ENCODE measurements at places on chromosomes 2 and 18.

DNA sequence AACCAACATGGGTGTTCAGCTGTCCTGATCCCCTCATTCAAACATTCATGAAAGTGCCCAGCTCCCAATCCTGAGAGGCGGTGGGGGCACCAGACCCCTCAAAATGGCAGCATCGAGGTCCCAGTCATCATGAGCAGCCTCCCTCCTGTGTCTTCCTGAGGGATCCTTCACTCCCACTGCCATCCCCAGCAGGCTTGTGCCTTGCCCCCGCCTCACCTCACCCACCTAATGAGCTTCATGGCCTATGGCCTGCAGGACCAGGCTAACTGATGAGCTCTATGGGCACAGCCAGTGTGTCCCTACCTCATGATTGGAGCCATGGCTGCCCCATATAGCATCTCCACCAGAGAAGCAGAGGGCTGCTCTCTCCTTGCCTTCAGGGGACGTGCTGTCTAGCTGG lies 47.3 kb upstream of the SLC14A2 start:
- DNase-seq, result no peak

GRCh38 chr2:135055182-135055786 lies 3.2 kb downstream of the RAB3GAP1 start:
- peak; percentile 80 for DNase-seq

- no peak for DNase-seq
These were observed 626 bp downstream of the CAPN10 start for GRCh38 chr2:240586919-240587800.

DNA sequence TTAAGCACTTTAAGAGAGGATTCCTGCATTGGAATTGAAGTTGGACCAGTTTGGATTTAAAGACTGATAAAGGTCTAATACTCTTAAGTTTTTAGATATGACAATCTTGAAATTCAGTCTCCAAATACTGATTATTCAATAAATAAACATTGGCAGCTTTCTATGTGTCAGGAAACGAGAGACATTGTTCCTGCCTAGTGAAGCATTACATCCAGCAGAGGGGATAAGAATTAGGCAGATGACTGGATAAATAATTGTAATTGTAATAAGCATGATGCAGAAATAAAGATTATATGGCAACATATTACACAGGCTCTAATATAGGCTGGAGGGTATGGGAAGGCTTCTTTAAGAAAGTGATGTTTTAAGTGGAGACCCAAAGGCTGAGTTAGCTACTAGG lies 226.5 kb upstream of the MMADHC start:
- no peak for DNase-seq

DNA sequence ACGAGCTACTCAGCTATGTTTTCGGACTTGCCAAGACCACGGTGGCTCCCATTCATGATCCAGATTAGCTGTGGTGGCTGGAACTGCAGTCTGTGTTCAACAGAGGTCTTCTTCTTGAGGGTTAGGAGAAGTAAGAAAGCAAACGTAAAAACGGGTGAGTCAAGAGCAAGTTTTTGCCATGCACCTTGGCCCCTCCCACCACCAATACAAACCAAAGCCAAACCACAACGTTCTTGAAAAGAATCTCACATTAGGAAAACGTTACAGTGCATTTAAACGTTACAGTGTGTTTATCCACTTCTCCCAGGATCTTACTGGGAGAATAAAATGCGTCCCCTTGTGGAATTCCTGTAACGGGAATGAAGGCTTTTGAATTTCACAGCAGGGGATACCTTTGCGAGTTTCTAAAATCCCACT lies 725 bp downstream of the FBXO48 start:
- peak; percentile 89 for DNase-seq

DNA sequence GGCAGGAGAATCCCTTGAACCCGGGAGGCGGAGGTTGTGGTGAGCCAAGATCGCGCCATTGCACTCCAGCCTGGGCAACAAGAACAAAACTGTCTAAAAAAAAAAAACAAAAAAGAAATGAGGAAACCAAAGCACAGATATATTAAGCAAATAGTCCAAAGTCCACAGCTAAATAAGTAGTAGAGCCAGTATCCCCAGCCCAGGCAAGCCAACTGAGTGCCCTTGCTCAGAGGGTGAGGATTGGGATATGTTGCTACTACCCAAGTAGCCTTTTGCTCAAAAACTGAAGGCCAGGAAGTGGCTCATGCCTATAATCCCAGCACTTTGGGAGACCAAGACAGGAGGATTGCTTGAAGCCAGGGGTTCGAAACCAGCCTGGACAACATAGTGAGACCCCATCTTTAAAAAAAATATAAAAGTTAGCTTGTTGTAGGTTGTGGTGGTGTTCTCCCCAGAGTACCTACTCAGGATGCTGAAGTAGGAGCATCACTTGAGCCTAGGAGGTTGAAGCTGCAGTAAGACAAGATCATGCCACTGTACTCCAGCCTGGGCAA lies 5.4 kb downstream of the CFAP36 start:
- no peak for DNase-seq

GRCh38 chr2:141151611-141152286 lies 979.1 kb downstream of the LRP1B start:
- no peak for DNase-seq

DNA sequence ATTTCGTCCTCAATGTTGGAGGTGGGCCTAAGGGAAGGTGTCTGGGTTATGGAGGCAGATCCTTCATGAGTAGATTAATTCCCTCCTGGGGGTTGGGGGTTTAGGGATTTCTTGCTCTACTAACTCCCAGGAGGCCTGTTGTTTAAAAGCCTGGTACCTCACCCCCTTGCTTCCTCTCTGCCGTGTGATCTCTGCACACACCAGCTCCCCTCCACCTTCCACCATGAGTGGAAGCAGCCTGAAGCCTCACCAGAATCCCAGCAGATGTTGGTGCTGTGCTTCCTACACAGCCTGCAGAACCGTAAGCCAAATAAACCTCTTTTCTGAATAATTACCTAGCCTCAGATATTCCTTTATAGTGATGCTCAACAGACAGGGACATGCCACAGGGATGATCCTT lies 141.5 kb downstream of the ZNF516 start:
- no peak for DNase-seq

- no peak for DNase-seq
These were observed 35.1 kb downstream of the CYBRD1 start for GRCh38 chr2:171557363-171557762.

DNA sequence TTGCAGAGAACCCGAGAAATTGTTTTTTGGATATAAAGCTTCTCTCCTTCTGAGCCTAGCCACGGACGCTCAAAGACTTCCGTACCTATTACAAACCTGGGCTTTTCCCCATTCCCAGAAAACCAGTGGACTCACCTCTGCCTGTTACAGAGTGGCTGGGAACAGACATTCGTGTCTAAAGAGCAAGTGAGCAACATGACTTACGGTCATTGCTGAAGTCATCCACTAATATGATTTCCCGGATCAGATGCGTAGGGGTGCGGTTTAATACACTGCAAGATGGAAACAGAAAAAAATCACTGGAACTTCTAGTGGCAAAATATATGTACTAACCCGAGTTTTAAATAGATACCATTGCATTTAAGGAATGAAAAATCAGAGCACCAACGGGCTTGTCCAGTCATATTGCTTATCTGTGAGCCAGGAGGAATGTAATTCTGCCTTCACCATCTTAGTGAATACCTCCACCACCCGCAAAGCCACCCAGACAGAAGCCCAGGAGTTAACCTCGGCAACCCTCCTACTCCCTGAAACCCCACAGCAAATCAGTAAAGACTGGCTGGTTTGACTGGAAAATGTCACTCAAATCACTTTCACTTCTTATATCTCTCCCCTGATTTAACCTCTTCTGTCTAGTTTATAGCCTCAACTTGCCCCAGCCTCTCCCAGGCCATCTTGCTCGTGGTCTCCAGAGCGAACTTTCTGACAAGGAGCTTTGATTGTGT lies 151.1 kb upstream of the CAPN13 start:
- no peak for DNase-seq

DNA sequence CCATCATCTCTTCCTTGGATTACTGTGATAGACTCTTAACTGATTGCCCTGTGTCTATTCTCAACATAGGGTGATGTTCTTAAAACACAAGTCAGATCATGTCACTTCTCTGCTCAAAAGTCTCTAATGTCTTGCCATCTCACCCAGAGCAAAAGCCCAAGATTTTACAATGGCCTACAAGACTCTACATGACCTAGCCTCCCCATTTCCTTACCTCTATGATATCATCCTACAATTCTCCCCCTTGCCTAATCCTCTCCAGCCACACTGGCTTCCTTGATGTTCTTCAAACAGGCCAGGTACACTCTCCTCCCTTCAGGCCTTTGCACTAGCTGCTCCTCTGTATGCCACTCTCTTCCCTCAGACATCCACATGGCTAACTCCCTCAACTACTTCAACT lies 55.1 kb downstream of the ROCK1 start:
- no peak for DNase-seq

GRCh38 chr2:162232671-162233070 lies 10.6 kb downstream of the FAP start:
- DNase-seq, result no peak

DNA sequence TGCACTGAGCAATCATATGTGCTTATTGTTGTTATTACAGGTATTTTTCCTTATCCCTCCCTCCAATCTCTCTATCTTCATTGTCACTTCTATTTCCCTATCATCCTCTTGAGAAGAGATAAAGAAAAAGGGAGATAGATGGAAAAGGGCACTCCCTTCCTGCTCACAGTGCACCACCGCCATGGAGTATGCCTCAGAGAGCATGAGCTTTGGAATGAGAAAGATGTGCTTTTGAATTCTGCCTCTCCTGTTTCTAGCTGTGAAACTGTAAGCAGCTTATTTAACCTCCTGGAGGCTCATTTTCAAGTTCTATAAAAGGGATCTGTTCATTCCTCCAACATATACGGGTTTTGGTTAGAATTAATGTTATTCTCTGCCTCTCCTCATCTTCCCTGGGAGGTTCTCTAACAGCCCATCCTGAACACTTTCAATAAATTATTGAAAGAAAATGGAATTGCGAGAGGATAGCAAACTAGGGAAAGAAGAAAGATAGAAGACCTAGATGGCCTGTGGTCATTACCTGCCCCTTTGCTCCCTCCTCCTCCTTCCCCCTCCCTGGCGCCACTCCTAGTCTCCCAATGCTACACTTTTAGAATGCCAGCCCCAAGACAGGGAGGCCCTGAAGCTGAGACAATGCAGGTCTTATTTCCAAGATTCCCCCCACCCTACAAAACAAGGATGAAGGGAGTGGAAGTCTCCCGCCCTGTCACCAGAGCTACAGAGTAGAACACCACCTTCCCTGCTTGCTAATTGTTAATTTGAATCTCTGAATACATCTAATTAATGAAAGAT lies 37.8 kb downstream of the FIGN start:
- DNase-seq, result no peak

GRCh38 chr18:48752478-48752877 lies 198.3 kb downstream of the SMAD7 start:
- DNase-seq, result no peak

GRCh38 chr2:122808286-122808969 lies 1053.0 kb downstream of the TSN start:
- no peak for DNase-seq

DNA sequence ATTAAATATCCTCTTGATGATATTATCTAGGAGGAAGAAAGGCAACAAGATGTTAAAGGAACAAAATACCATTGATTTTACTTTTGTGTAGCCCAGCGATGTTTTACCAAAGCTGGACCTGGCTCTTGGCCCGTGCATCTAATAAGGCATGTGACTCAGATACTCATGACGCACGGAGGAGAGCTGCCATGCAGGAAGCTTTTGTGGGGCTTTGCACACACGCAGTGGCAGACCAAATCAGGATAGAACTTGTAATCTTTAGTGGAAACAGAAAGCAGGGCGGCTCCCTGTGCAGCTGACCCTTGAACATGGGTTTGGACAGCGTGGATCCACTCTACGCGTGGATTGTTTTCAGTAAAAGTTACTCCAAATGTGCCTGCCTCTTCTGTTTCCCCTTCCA lies 190.0 kb downstream of the NAPG start:
- DNase-seq, result peak; percentile 51

DNA sequence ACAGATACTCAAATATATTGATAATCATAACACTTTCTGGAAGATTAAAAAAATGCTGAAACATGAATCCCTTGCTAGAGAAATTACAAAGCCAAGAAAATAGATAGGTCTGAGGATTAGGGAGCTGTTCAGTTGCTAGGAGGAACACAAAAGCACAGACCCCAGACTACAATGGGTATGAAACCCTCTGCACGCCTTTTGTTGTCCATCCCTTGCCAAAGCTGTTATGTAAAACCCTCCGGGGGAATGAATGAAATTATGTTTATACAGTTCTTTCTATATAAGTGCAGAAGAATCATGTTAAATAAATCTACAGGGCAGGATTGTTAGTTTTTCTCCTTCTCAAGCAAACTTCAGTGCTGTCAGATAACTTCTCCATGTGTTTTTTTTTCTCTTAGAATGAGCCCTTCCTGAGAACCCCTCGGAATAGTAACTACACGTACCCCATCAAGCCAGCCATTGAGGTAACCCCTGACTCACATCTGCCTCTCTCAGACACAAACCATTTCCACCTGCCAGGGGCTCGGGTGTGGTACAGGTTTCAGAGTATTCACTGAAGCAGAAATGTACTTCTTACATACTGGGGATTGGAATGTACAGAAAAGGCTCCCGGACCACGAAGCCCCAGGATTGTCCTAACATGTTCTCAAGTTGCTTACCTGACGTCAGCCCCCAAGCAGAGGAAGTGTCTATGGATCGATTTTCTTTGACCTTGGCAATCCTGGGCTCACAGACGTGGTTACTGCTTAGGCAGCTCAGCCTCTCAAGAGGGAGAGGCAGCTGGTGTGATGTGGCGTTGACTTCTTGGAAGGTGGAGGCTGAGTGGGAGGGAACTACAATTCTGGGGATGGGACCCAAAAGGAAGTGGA lies 118.0 kb downstream of the PLB1 start:
- peak; percentile 96 for DNase-seq

- DNase-seq, result no peak
These were observed 273.6 kb downstream of the SRBD1 start for GRCh38 chr2:45337481-45337880.

DNA sequence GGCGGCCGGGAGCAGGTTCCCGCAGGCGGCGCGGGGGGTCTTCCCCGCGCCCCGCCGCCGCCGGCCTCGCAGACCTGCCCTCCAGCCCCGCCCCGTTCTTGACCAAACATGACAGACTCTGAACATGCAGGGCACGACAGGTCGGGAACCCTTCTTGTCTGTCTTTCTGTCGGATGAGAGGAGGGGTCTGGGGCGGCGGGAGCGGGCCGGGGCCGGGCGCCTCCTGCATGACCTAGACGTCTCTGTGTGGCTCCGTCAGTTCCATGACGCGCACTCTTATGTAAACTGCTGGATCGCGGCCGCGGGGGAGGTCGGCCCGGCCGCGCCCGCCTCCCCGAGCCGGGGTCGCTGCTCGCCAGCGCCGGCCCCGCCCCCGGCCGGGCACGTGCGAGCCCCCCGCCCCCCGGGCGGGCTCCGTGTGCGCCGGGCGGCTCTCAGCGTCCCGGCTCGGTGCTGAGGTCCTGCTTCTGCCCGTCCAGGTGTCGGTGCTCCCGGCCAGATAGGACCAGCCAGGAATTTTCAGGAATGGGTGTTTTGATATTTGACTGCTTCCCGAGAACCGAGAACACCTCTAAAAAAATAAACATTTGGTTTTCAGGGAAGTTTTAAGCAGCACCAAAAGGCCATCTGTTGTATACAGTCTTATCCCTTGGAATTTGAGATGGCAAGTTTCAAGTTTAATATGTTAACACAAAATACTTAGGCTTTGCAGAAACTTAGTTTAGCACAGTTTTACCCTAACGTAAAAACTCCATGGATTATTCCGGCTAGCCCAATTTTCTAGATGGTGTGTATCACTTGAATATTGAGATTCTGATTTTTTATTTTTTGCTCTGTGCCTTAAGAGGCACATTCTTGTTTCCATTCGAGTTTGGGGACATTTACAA lies 733 bp downstream of the ZC3H6 start:
- peak; percentile 81 for DNase-seq

Measured in astrocyte (in vitro differentiated cells and primary cell).